ENCODE measurements at places on chromosomes 1 and 21.

DNA sequence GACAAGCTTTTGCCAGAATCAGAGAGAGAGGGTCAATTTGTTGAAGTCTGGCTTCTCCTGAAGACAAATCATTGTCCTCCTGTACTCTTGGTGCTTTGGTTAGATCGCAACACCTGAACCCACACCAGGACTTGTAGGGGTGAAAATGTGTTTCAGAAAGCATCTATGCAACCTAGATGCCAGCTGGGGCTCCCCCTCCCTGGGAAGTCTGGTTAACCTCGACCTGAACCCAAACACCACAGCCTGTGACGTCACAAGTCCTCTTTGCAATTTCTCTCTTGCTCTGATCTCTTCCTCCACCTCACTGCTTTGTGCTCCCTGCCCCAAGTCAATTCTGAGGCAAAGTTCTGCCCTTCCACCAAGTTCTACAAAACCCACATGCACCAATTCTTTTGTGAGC lies 42.8 kb upstream of the USP24 start:
- peak; percentile 50 for DNase-seq

GRCh38 chr1:185450917-185451316 lies 133.9 kb upstream of the IVNS1ABP start:
- no peak for DNase-seq

DNA sequence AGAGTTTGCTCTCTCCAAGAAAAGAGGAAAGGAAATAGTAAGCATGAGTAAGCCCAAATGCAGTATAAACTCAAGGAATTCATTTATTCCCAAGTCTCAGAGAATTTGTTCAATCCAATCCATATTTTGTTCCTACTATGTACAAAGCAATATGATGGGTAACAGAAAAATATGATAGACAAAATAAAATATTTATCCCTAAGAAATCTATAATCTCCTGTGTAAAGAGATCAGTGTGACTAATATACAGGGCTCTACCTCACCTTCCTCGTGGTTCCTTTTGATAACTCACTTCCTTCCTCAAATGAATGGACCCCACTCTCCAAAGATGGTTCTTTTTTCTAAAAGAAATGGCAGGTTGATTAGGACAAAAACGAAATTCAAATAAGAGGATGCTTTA lies 7.6 kb downstream of the CLSPN start:
- no peak for DNase-seq

DNA sequence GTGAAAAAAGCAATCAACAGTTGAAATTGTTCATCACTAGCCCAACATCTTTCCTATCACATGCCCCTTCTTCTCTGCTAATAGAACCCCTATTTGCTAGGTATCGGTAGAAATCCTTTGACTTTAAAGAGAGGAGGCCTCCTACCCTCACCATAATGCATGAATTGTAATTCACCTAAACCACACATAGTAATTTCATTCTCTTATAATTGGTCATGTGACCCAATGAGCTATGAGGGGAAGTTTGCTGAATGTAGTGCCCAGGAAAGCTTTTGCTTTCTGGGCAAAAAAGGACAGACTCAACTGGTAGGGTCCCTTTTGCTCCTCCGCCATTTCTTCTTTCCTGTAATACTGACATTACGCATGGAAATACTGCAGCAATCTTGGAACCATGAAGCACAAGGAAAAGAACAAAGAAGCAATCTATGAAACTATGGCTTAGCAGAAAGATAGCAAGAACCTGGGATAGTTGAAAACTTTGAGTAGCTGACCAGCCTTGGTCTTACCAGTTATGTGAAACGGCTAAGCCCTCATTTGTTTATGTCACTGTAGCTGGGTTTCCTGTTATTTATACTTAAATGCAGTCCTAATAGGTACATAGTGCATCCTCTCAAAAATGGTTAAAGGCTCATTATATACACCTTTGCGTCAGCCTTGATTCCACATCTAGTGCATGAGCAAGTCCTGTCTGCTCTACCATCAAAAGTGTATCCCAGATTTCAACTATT lies 10.2 kb upstream of the CHI3L2 start:
- DNase-seq = no peak

DNA sequence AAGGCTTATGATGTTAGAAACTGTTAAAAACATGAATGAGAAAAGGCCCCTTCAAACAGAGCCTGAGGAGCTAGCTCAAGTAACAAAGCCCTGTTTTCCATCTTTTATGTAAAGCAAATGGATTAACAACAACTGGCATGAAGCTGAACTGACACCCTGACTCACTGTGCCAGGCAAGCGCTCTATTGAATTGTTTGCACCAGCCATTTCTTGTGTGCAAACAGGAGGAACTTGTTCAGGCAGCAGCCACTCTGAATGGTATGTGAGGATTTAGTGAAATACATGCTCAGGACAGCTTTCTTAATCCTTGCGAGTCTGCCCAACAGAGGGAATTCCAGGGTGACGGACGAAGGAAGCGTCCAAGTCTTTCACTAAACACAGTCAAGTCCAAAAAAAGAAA lies 291.1 kb upstream of the ADGRL2 start:
- DNase-seq = no peak

GRCh38 chr1:216705676-216706075 lies 17.6 kb downstream of the ESRRG start:
- no peak for DNase-seq

- DNase-seq = no peak
Measured at GRCh38 chr1:158355773-158356285, 2.1 kb downstream of the CD1E start.

DNA sequence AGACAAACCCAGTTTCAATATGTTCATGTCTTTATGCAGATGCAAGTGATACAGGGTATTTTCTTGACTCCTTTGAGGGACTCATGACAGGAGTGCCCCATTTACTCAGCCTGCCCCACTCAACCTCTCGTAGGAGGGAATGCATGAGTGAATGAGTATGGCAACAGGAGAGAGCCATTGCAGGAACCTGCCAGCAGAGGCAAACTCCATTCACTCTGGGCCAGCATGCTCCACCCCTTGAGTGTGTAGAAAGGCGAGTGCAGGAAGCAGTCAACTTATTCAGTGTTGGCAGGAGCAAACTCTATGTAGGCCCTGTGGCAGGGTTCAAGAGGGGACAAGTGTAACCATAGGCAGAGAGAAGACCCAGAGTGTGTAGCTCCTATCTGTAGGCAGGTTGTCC lies 1526.3 kb downstream of the PLA2G4A start:
- no peak for DNase-seq

GRCh38 chr1:86207323-86207722 lies 50.8 kb upstream of the COL24A1 start:
- no peak for DNase-seq

DNA sequence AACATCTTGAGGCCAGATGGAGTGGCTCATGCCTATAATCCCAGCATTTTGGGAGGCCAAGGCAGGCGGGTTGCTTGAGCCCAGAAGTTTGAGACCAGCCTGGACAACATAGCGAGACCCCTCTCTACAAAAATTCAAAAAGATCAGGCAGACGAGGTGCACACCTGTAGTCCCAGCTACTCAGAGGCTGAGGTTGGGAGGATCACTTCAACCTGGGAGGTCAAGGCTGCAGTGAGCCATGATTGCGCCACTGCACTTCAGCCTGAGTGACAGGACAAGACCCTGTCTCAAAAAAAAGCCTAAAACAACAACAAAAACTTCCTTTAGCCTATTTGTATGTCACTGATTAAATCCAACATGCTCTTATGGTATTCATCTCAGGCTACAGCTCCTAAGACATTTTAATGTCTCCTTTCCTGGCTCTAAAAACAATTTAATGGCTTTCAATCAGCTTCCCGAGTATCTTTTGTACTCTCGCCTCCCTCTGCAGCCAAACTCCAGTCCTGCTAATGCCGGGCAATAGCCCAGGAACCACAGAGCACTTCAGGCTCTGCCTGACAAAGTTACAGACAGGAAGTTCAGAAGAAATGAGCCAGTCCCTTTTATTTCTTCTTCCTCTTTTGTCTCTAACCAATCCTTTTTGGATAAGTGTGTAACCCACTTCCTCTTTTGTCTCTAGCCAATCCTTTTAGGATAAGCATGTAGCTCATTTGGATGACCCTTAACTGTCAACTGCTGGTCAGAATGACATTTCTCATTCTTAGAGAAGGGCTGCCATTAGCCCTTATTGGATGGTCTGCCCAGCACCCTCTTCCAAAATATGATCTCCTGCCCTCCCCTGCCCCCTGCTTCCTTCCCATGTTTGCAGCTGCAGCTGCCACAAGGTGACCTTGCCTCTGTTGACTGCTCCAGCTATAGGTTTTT lies 6.6 kb upstream of the DOP1B start:
- peak; percentile 49 for DNase-seq

DNA sequence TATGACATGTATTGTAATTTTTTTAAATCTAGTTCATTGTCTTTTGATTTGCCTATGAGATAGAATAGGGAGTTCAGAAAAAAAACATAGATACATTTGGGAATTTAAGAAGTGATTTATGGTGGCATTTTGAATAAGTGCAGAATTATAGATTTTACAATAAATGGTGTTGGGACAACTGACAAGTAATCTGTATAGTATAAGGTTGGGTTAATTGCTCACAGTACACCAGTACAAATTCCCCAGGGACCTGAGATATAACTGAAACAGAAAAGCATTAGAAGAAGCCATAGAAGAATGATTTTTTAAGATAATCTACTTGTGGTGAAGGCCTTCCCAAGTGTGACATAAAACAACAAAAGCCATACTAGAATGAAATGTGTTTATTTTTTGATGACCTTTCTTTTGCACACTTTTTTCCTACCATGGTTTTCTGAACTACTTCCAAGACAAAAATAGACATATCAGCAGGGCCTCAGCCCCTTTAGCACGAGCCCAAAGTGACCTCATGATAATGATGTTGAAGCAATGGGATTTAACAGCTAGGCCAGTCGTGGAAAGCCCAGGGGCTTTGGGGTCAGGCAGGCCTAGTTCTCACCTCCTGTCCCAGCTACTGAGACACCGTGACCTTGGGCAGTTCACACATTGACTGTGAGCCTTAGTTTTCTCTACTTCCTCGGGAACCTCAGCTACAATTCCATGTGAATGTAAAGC lies 87.4 kb downstream of the GREM2 start:
- DNase-seq = no peak

- DNase-seq = no peak
Measured at GRCh38 chr1:207935166-207935583, 24.2 kb upstream of the CD34 start.

GRCh38 chr1:96710708-96711477 lies 10.7 kb upstream of the PTBP2 start:
- DNase-seq = no peak

GRCh38 chr21:41816583-41817165 lies 49.8 kb upstream of the RIPK4 start:
- peak; percentile 94 for DNase-seq

DNA sequence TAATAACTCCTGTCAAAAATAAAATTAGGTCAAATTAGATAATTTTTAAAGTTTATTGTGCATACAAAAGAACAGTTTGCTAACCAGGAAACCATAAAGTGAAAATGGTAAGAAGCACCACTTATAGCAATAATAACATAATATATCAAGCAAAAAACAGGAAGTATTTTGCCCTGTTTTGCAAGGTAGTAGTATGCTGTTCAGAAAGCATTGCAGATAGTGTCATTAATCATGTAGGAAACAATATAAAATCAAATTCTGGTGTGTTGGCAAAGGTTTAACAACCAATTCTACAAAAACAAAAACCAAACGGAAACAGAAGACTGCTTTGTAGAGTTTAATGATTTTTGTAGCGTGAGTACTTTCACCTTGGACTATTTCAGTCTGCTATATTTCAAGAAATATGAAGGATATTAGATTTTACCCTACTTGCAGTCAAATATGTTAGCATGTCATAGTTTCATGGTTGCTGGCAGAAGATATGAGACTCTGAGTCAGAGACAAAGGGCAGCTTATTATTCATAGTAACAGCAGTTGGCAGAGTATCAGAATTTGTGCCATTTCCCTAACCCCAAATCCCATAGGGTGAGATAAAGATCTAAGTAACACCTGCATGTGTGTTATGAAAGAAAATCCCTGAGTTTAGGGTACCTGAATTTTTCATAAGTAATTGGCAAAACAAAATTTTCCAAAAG lies 729.0 kb upstream of the BRINP3 start:
- DNase-seq = no peak

Measured in GM20000 (cell line).